Activated naive CD4-positive, alpha-beta T cell treated with anti-CD3 and anti-CD28 coated beads for 36 hours (primary cell): ENCODE measurements at places on chromosomes 5 and 9. TPM values are rescaled to one million over a fixed set of nuclear protein-coding genes. Genes with fewer than 3 reads are reported as not detected.

IL3 gene
- total RNA-seq, result not detected

TRIM7 gene
- 1.8 TPM for total RNA-seq

GRPEL2 gene
- 44.7 TPM for total RNA-seq

BARX1 gene
- 0.17 TPM for total RNA-seq

FOXD4L5 gene
- not detected for total RNA-seq

DNA sequence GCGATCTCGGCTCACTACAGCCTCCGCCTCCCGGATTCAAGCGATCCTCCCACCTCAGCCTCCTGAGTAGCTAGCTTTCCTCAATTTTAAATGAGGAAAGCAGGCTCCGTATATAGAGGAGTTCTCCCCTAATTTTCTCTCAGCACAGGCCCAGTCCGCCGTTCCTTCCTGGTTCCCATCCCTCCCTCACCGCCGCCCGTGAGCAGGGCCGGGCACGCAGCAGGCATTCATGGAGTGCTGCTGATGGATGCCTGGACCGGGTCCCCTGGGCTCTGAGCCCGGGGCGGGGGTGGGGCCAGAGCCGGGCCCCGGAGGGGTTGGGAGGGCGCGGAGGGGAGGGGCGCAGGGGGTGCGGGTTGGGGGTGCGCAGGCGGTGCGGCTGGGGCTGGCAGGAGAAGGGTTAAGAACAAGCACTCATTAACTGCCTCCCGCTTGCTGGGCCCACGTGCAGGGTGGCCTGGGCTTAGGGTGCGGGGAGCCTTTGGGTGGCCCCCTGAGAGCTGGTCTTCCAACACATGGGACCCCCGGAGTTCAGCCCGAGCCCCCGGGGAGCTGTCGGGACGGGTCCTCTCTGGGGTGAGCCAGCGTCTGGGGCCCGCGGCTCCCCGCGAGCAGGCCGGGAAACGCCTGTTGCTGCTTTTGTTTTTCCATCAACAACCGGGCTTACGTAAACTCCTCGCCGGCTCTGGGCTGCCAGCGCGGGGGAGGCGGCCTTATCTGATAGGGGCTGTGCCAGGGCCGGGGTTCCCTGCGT lies 33.7 kb downstream of the LHX2 start:
- DNase-seq, result peak; percentile 25

DNA sequence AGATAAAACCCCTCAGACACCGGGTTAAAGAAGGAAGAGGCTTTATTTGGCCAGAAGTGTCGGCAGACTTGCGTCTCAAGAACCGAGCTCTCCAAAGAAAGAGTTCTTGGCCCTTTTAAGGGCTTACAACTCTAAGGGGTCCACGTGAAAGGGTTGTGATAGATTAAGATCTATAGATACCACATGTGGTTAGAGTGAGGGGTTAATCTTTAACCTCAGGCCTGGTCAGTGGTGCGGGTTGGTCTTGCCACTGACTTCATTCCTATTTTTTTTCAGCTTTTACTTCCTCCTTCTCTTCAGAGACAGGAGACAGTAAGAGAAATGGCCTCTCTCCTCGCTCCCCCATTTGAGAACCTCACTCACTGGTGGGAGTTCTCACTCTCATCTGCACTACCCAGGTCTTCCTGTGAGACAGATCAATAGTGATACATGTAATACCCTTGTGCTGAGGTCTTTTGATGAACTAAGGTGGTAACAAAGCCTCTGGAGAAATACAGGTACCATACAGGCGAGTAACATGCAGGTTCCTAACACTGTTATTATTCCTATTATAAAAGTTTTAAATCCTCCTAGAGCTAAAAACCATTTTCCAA lies 52.4 kb upstream of the COX7C start:
- no peak for DNase-seq

- no peak for DNase-seq
Observed at GRCh38 chr9:2494562-2494961, 127.0 kb upstream of the VLDLR start.

- no peak for DNase-seq
Observed at GRCh38 chr5:137282216-137282615, 216.9 kb downstream of the SPOCK1 start.

- DNase-seq, result no peak
Observed at GRCh38 chr5:6544561-6544935, 88.3 kb downstream of the NSUN2 start.
